Upper lobe of right lung (tissue), 1 donor: ENCODE measurements at places on chromosomes 16 and 17. TPM values are rescaled to one million over a fixed set of nuclear protein-coding genes. Genes with fewer than 3 reads are reported as not detected.

The HEATR9 gene
- 0.17 TPM for total RNA-seq

The SEZ6L2 gene
- total RNA-seq = 11.9 TPM

DNA sequence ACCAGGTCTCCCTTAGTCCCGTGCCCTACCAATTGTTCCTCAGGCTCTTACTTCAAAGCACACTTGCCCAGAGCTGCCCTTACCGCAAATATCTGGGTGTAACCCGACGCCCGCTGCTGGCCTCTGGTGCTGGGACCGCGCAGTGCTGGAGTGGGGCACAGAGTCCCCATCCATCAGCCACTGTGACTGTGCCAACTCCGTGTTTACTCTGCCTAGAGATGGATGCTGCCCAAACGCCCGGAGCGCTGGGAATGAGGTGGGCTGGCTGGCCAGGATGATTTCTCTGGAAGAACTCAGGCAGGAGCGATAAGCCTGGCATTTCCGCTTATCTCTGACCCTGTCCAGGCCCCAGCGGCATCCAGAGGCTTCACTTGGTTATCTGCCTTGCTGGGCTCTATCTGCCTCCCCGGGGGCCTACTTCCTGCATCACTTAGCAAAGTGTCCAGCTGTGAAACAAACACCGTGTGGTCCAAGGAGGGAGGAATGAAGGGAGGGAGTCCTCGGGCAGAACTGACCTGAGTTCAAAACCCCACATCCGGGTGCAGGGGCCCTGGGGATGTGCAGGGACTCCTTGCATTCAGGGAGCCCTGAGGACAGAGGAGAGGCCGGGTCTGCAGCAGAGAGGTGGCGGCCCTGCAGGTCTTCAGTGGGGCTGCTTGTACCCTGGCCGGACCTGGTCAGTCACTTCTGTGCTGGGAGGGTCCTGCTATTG lies 9.4 kb upstream of the MYLK3 start:
- no peak for DNase-seq

DNA sequence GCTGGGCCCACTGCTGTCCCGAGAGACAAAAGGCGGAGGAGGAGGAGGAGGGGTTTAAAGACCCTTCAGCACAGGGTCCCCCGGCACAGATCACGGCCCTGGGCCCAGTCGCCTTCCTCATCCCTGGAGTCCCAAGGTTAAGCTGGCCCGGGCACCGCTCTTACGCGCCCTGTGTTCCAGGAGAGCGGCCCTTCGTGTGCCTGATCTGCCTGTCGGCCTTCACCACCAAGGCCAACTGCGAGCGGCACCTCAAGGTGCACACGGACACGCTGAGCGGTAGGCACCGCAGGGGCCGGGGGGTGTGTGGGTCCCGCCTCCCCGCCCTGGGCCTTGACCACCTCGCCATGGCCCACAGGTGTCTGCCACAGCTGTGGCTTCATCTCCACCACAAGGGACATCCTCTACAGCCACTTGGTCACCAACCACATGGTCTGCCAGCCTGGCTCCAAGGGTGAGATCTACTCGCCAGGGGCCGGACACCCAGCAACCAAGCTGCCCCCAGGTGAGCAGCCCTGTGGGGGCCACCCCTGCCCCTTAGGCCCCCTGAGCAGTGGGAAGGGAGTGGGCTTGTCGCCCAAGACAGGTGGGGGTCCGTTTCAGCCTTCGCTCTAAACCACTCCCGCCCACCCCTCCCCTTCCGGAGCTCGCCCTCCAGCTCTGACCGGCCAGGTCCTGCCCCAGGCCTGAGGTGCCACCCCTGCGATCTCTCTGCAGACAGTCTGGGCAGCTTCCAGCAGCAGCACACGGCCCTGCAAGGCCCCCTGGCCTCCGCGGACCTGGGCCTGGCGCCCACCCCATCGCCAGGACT lies 37.6 kb upstream of the ZC3H18 start:
- DNase-seq = no peak

DNA sequence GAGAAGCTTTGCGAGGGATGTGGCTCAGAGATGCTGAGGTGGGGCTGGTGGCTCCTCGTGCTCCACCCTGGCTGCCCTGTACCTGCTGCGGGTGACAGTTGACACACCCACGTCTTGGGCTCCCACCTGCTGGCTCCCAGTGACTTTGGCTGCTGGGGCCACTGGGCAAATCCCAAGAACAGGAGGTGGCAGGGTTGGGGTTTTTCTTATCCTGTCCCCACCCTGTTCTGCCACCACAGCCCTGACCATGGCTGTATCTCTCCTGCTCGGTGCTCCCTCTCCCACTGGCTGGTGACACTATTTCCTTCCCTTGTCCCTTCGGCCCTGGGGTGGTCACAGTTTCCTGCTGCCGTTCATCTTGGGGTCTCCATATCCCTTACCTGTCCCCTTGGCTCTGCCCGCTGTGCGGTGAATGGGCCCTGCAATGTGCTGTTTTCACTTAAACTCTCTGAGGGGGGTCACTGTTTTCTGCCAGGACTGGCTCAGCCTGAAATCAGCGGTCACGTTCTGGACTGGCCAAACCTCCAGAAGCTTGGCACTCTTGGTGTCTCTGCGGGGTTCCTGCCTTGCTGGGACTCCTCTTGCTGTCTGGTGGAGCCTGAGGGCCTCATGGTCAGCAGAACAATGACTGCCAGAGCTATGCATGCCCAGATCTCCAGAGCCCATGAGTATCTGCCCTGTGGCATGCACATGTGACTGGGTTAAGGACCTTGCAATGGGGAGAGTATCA lies 144.2 kb downstream of the IRF8 start:
- DNase-seq = peak; percentile 52

- DNase-seq = peak; percentile 73
These were observed 1.0 kb downstream of the VEZF1 start for GRCh38 chr17:57986841-57987580.

DNA sequence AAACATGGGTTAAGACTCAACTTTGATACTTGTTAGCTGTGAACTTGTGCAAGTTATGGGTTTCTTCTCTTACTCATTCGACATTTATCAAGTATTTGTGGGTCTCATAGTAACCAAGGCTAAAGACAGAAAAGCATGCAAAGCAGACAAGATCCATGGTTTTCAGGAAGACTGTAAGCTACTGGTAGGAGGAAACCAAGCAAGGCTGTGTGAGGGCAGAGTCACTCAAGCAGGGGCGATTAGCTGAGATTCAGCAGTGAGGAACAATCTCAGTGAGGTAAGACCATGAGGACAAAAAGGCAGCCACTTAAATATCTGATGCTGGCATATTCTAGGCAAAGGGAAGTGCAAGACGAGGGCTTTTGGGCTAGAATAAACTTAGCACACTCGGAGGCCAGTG lies 29.5 kb downstream of the MBTD1 start:
- no peak for DNase-seq

DNA sequence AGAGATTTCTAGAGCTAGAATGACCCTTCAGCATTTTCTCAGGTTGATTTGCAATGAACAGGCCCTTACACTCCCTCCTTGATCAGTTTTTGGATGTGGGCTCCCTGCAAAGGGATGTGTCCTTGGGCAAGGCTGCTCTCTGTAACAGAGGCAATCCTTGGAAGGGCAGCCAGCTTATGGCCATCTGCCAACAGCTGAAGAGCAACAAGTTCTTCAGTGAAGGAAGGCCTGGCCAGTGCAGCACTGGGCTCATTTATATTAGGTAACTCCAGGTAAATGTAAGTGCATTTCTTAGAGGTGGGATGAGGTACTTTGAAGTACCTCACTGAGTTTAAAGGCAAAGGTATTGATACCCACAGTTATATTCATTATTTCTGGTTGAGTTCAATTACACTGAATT lies 114.3 kb upstream of the KCNJ16 start:
- DNase-seq = no peak

- no peak for DNase-seq
These were observed 51.7 kb downstream of the HLF start for GRCh38 chr17:55316499-55316898.

GRCh38 chr17:79842656-79843473 lies 3.6 kb upstream of the CBX4 start:
- no peak for DNase-seq

DNA sequence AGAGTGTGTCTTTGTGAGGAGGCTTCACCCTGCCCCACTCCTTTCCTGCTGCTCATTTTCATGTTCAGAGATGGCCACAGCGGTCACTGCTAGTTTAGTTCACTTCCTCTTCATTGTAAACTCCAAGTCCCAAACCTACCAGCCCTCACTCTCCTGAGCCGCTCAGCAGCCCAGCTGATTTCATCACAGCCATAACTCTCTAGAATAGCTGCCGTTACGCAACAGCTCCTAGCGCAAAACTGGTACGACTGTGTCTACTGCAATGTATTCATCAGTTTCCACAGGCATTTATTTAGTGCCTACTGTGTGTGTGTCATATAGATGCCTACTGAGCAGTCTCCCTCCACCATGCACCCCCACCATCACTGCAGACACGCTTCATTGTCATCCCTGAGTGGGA lies 233.5 kb upstream of the RPL38 start:
- DNase-seq = peak; percentile 80

GRCh38 chr17:75561927-75562603 lies 25.5 kb upstream of the MYO15B start:
- no peak for DNase-seq

The RAB26 gene
- total RNA-seq = 0.67 TPM

The OR1A1 gene
- not detected for total RNA-seq

DNA sequence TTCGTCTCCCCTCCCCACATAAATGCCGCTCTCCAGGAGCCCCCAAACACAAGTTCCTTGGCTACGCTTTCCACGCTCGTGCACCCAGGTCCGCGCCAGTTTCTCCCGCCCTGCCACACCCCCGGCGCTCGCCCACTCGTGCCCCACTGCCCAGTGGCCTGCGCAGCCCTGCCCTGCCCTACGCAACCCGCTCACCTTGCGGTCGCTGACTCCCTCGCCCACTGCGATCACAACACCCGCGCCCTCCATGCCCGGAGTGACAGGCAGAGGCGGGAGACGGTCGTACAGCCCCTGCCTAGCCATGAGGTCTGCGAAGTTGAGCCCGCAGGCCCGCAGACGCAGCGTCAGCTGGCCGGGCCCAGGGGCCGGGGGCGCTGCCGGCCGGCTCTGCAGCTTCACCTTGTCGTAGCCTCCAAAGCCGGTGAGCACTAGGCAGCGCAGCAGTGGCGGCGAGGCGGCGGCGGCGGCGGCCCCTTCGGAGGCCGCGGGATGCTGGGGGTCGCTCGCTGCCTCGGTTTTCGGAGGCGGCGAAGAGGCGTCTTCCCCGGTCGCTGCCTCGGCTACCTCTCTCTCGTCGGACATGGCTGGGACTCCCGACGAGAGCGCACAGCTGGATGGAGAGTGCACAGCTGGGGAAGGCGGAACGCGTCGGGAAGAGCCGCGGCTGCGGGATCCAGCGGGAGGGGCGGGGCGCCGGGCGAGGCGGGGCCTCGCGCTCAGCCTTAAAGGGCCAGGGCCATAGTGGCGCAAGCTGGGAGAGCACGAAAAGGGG lies at the start of gene VAT1:
TSS of gene VAT1 (minus strand) at position 645 of the 772 bp plus-strand sequence. CDS start at position 582, 63 bp downstream.
- DNase-seq = peak; percentile 91

- no peak for DNase-seq
These were observed 11.2 kb upstream of the ACSF2 start for GRCh38 chr17:50414808-50415207.

DNA sequence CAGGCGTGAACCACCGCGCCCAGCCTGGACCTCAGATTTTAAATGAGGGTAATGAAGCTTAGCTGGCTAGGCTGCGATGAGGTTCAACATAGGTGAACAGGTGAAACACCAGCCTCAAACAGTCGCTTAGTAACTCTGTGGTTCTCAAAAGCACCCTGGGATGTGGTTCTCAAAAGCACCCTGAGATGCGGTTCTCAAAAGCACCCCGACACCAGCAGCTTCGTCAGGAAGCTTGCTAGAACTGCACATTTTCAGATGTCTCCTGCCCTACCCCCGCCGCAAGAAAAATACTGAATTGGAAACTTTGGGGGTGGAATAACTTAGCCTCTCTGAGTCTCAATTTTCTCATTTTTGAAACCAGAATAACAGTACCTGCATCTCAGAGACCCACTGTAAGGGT lies 86.7 kb upstream of the XYLT1 start:
- no peak for DNase-seq

The ATP2C2 gene
- total RNA-seq = 48.9 TPM

The ZP2 gene
- 0.67 TPM for total RNA-seq

- DNase-seq = no peak
These were observed 158.6 kb upstream of the CDH5 start for GRCh38 chr16:66207883-66208265.

- DNase-seq = no peak
These were observed 124.5 kb downstream of the HS3ST3A1 start for GRCh38 chr17:13477180-13477611.

The HOXB2 gene
- 11.0 TPM for total RNA-seq

- DNase-seq = no peak
These were observed 59.7 kb downstream of the PLCG2 start for GRCh38 chr16:81838794-81839193.

DNA sequence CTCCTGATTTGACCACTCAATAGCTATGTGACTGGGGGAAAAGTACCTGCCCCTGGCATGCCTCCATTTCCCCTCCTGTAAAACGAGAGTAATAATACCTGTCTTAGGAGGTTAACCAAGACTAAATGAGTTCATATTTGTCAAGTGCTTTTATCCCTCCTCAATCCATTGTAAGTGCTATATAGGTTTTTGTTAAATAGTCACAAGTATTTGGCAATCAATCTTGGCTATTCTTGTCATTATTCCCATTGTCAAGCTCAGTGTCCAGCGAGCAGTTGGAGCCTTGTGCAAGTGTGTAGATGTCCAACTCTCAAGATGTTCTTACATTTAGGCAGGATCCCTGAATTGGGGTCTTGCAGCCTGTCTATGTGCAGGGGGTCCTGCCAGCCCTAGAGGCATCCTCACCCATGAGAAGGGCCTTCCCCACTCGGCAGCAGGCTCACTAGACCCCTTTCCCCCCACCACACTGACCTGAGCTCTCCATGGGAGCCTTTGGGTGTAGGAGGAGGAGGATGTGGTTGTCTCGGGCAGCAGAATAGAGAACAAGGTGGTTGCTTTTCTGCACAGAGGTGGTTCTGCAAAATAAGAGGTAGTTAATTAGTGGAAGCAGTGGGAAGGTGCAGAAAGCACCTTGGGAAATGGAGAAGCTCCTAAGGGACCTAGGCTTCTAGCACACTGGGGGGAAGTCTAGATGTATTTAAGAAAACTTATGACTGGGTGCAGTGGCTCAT lies 18.0 kb downstream of the PIK3R6 start:
- DNase-seq = no peak

DNA sequence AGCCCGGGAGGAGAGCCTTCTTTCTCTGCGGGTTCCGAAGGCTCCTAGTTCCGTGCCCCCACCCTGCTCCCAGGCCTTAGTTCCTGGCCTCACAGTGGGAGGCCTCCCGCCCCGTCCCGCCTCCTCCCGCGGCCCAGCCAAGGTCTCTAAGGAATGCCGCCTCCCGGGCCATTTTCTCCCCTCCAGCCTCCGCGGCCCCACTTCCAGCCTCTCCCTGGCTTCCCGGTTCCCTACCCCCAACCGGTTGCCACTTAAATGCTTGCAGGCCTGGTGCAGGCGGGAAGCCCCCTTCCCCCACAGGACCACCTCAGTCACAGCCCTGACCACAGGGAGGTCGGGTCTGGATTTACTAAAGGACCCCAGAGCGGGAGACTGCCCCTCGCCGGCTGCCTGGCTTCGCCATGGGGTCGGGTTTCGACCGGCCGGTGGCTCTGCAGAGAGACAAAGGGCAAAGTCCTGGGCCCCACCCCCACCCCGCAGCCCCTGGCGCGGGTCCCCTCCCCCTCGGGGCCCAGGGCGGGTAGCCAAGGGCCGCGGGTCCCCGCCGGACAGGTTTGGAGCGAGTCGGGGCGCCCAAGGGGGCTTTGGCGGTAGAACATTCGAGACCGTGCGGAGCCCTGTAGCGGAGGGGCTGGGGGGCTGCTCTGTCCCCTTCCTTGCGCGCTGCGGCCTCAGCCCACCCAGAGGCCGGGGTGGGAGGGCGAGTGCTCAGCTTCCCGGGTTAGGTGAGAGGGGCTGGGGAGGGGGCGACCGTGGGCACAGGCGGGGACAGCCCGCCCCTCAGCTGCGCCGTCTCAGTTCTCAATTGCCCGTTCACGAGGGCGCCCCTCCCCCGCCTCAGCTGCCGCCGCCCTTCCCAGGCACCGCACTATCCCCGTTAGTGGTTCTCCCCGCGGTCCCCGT lies 16.4 kb downstream of the IGF2BP1 start:
- DNase-seq = no peak
